ENCODE measurements at places on chromosomes 7 and 10.
A peak's percentile ranks its signal among the peaks of the same experiment; 100 is the strongest.

- no peak for DNase-seq
Measured at GRCh38 chr7:37961251-37961650, 40.8 kb downstream of the EPDR1 start.

GRCh38 chr7:23356726-23357125 is 57.6 kb downstream of the MALSU1 start:
- no peak for DNase-seq

GRCh38 chr10:76711222-76711997 is 926.2 kb downstream of the KCNMA1 start:
- no peak for DNase-seq

GRCh38 chr7:100895956-100896731 is 456 bp upstream of the ACHE start:
- DNase-seq = peak; percentile 32

- DNase-seq = no peak
Measured at GRCh38 chr7:29039821-29040578, 81.9 kb upstream of the TRIL start.

DNA sequence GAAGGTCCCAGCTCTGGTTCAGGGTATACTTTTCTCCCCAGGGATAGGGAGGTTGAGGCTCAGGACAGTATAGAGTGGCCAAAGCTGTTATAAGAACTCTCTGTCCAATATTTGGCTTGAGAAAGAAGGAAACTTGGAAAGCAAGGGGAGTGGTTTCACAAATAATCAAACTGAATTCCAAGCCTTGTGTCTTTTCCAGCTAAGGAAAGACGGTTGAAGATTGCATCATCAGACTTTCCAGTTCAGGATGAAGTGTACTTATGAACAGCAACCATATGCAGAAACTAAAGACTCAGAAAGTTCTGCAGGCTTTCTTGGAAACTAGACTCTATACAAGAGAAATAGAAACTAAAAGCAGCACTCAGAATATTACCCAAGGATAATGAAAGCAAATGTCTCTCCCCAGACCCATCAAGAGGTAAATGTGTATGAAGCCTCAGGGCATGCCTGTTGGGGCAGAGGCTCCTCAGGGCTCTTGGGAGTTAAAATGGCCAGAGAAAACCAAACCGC is 46.4 kb downstream of the RAMP3 start:
- DNase-seq = no peak

DNA sequence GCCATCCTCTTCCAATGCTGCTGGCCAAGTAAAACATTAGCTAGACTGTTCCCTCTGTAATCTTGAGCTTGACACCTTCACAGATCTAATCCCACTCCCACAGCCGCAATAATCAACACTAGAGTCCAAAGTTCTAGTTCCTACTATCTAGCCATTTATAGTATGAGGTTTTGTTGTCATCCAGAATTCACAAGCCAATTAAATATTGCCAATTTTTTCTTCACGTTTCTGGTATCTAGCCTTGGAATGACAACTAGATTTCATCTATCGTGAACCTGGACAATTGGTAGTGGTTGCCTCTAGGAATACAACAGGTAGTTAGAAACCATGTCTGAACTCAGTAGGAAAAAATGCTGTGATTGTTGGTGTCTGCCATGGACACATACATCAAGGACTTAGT is 10.4 kb downstream of the WASL start:
- peak; percentile 41 for DNase-seq

DNA sequence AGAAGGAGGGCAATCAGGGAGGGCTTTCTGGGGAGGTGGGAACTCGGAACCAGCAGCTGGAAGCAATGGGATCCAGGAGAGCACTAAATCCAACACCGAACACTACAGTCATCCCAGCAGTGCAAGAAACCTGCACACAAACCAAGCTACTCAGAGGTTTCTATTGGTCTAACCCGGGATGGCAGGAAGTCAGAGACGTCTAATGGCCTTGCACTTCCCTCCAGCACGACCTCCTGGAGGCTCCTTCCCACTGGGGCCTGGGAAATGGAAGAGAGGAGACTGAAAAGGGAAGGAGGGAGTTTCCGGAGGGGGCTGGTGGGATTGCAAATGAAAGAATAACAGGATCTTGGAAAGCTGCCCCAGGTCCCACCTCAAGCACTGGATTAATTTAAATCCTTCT is 56.3 kb downstream of the TEX36 start:
- no peak for DNase-seq

DNA sequence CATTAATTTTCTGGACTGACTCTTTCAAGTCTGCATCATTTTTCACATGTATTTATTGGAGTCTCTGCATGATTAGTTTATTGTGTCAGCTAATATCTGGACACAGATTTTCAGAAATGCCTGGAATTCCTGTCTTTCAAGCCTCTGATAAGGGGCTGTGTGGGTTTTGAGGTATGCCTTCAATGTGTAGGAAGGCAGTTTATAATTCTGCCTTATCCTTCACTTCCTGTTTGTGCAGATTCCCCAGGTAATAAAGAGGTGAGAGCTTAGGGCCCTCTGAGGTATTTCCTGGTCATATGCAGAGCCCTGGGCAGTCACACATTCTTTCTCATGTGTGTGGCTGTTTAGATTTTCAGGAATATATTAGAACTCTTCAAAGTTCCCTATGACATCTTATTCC is 79.4 kb upstream of the PRKCQ start:
- DNase-seq = no peak

DNA sequence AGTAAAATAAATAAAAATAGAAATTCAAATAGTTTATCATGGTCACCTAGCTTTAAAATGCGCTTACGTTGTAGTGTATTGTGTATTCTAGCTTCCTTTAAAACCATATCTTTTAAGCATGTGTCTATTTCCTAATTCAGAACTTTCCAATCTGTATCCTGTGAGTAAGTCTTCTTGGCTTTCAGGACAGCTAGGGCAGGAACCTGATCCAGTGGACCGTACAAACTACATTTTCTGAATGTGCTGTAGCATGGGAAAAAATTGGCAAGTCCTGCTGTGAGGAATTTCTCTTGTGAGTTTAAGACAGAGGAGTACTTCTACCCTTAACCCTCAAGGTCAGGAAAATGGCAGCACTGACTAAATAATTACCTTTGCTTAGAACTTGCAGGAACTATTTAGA is 12.1 kb downstream of the OPN1SW start:
- DNase-seq = no peak

DNA sequence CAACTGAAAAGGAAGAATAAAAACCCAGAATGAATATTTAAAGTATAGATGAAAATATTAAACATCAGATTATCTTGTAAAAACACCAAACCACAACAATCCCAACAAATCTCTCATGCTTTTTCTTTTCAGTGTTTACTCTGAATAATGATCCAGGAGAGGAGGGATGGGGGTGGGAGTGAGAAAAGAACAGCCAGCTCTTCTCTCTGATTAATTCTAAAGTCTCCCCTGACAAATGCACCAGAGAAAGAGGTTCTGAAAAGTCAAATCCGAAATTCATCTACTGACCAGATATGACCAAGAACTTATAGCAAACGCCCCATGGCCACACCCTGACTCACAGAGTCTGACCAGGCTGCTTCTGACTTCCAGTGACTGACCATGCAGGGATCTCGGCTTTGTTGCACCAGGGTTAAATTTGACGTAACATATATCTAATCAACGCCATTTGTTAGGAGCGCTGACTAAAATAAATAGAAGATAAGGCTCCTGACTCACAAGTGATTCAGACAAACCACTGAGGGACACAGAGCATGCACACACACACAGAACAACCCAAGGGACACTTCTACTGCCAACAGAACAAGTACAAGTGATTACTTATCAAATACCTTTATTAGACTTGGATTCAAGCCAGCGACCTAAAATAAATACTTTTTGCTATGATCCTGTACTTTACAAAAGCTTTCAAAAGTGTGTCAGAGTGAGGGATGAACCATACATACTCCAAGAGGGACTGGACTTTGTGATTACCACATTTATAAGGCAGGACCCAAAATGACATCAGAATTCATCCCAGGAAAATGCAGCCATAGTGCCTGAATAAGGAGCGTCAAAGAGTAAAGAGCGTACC is 9.3 kb upstream of the SPOCK2 start:
- DNase-seq = peak; percentile 83

DNA sequence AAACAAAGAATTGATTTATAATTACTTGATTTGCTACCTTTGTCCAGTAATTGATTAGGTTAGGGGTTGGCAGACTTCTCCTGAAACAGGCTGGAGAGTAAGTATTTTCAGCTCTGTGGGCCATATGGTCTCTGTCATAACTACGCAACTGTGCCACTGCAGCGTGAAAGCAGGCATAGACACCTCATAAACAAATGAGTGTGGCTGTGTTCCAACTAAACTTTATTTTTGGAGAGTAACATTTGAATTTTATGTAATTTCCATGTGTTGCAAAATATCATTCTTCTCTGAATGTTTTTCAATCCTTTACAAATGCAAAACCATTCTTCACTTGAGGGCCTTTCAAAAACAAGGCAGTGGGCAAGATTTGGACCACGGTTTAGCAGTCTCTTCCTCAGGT is 76.9 kb downstream of the GALNT17 start:
- no peak for DNase-seq

- no peak for DNase-seq
Measured at GRCh38 chr7:112743811-112744210, 46.4 kb downstream of the TMEM168 start.

- DNase-seq = no peak
Measured at GRCh38 chr10:132515811-132516726, 21.5 kb upstream of the INPP5A start.

GRCh38 chr10:73647875-73648651 is 6.8 kb upstream of the MYOZ1 start:
- no peak for DNase-seq
